Kasumi-1 (cell line): ENCODE measurements at places on chromosomes 6 and 20.
A peak's percentile ranks its signal among the peaks of the same experiment; 100 is the strongest.

- DNase-seq, result no peak
Observed at GRCh38 chr6:2732503-2733089, 18.1 kb downstream of the MYLK4 start.

GRCh38 chr20:40110311-40110831 lies 578.7 kb downstream of the MAFB start:
- no peak for DNase-seq

- DNase-seq, result no peak
Observed at GRCh38 chr6:108952776-108953486, 104.7 kb downstream of the ARMC2 start.

DNA sequence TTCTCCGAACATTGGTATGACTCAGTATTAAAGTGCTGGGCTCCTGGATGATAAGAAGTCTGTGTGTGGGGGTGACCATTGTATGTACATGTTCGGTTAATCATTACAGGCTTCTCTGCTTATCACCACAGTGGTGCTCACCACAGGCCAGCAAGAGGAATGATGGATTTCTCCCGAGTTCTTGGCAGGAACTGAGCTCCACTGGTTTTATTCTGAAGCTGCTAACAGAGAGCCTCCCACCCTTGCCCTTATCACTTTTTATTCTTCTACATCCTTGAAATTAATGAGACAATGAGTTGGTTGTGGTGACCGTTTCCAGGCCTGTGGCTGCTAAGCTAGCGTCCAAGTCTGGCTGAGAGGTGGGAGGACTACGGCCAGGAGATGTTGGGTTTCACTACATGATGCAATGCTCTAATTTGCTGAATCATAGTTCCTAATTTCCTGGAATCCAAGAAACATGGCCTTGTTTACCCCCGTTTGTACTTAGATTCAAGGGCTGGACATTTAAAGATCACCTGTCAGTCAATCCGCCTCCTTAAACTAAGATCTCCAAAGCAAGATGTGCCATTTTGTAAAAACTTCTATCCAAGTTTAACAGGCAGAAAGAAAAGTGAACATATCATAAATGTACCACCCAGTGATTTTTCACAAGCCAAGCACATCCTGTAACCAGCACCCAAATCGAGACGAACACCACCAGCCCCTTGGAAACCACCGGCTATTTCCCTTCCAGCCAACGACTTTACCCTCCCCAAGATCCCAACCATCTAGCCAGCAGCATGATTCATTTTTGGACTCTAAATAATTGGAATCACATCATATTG lies 172.5 kb downstream of the FOXA2 start:
- DNase-seq, result no peak

GRCh38 chr20:25043499-25044260 lies 14.3 kb downstream of the ACSS1 start:
- DNase-seq, result no peak

DNA sequence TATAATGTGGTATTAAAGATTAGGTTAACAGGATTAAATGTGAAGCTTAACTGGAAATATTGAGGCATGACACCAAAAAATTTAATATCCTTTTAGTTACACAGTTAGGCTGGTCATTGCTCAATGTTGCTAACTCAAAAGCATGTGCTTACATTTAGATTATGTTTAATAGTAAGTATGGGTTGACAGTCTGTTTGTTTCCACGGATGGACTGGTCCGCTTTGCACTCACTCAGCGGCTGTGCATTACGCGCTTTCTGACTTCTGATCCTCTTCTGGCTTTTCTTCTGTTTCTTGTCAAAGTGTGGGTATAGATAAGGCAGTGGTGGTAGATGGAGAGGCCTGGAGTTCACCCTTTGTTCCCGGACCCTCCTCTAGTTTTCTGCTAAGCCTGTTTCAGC lies 174.9 kb downstream of the RIMS1 start:
- no peak for DNase-seq

GRCh38 chr6:67642582-67642981 lies 992.5 kb upstream of the ADGRB3 start:
- DNase-seq, result peak; percentile 38

- DNase-seq, result no peak
Observed at GRCh38 chr20:32139947-32140346, 30.4 kb downstream of the TM9SF4 start.

DNA sequence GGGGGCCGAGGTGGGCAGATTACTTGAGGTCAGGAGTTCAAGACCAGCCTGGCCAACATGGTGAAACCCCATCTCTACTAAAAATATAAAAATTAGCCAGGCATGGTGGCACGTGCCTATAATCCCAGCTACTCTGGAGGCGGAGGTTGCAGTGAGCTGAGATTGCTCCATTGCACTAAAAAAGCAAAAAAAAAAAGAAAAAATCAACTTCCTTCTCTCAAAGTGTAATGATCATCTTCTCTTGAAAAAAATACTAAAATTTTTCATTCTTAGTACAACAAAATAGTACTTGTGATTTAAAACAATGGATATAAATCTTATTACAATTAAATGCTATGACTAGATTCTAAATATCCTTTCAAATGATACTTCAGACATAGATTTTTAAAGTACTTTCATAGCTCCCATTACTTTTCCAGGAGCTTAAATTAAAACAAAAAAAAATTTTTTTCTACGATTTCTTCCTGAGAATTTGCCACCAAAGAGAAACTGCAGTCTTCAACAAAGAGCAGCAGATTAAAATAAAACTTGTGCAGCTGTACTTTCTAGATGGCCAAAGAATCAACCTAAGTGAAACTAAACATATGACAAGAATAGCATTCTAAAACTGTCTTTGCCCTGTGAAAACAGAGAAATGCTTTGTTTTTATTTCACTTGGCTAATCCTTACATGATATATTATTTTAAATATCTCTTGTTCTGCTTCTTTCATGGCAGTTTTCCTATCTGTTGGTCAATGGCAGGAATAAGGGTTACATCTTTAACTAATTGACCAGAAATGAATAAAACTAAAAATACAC lies 75.2 kb downstream of the MAP3K5 start:
- no peak for DNase-seq
